C1 segment of cervical spinal cord (tissue), 14 donors: ENCODE measurements at places on chromosomes 5 and 9.

- no peak for DNase-seq
Observed at GRCh38 chr9:134190232-134191121, 26.1 kb upstream of the RNU6ATAC start.

DNA sequence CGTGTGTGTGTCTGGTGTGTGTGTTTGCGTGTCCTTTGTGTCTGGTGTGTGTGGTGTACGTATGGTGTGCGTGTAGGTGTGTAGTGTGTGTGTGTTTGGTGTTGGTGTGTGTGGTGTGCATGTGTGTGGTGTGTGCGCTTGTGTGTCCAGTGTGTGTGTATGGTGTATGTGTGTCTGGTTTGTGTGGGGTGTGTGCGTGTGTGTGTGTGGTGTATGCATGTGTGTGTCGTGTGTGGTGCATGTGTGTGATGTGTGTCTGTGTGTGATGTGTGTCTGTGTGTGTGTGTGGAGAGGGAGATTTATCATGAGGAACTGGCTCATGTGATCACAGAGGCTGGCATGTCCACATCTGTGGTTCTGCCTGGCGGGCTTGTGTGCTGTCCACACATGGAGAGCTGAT is 71.7 kb downstream of the CACNA1B start:
- no peak for DNase-seq

- DNase-seq: no peak
Observed at GRCh38 chr9:2060424-2060823, 45.3 kb downstream of the SMARCA2 start.

GRCh38 chr9:116471093-116471906 is 215.8 kb upstream of the TRIM32 start:
- DNase-seq: no peak

- DNase-seq: no peak
Observed at GRCh38 chr9:76572151-76572550, 113.2 kb downstream of the GCNT1 start.

DNA sequence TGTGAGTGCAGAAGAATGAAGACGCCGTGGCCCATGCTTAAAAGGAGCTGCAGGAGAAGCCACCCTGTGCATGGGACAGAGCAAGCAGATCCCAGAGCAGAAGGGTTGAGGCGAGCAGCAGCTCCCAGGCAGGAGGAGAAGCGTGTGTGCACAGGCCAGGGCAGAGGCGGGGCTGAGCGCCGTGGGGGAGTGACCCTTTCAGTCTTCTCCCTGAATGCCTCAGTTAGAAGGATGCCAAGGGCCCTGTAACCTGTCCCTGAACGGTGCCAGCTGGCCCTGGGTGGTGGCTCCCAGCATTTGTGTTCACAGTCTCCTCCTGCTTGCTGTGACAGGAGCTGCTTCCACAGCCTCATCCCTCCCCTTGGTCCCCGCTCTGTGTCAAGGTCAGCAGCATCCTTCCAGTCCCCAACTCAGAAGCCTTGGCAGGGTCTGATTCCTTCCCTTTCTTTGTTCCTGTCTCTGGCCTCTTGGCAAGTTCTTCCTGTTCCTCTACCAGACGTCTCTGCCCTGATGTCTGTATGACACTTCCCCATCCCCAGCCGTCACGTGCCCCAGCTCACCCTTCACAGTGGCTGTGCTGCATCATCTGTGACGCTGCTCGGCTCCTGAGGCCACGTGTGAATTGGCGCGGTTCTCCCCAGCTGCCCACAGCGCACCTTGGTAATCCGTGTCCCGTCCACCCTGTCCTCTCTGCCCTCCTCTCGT is 5.2 kb downstream of the EXOC3 start:
- DNase-seq: peak; percentile 62

DNA sequence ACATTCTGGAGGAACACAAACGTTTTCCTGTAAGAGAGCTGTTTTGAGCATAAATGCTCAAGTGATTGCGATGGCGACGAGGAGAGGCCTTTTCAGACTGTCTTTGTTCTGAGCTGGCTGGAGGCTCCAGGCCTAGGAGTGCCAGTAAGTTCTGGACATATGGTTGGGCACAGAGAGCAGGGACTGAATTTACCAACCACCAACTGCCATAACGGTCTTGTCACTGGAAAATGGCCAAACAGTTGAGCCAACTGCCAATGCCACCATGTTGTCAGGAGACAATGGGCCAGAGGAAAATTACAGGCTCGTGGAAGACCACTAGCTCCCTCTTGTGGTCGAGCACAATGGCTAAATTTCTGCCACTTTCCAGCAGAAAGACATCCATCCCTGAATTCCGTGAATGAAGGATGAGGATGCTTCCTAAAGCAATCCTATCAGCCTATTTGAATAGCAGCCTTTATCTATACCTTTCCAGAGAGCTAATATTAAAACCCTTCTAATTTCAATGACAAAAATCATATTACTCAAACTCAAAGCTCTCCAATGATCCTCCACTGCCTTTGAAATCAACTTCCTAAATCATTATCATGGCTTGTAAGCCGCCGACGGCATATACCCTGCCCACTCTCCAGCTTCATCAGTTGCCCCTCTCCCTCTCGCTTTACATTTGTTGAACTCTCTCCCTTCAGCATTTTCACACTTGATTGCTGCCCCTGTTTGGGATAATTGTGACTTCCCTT is 66.9 kb upstream of the GLIS3 start:
- no peak for DNase-seq

GRCh38 chr9:94207781-94208180 is 51.3 kb upstream of the ZNF169 start:
- no peak for DNase-seq

GRCh38 chr9:135079018-135079417 is 8.4 kb upstream of the OLFM1 start:
- DNase-seq: no peak

- no peak for DNase-seq
Observed at GRCh38 chr9:14524873-14525515, 168.2 kb downstream of the ZDHHC21 start.

GRCh38 chr9:1875921-1876448 is 139.2 kb upstream of the SMARCA2 start:
- DNase-seq: no peak

GRCh38 chr5:59744531-59744992 is 149.0 kb downstream of the PDE4D start:
- no peak for DNase-seq

DNA sequence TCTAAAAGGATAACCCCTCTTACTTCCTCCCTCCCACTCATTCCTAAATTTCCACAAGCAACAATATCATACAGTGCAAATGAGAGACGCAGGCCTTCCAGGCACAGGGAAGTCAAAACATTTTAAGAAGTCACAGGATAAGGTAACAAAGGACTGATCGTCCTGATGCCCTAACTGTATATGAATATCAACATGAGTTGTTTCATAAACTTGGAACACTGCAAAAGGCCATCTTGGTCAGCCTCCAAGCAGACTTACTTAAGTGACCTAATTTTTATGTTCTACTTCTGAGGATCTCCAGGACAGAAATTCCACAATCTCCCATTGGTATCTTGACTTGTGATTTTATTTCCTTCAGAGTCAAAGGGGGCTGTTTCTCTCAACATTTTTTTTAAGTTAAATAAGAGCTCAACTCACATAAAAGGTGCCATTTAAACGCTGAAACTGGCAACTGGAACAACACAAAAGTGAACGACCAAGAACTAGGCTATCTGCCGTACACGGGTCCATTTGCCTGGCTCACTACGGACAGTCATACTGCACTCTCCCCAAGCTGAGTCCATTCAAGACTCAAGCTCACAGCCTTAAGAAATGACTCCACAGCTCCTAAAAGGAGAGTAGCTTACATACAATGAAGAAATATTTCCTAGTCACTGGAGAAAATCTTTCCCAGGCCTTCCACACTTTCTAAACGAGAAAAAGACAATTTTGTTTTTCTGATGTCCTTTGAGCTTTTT is 71.3 kb downstream of the LHFPL2 start:
- DNase-seq: no peak
